ENCODE measurements at places on chromosomes 6 and 20.

GRCh38 chr6:160996131-160996601 lies 4.6 kb downstream of the MAP3K4 start:
- no peak for DNase-seq

DNA sequence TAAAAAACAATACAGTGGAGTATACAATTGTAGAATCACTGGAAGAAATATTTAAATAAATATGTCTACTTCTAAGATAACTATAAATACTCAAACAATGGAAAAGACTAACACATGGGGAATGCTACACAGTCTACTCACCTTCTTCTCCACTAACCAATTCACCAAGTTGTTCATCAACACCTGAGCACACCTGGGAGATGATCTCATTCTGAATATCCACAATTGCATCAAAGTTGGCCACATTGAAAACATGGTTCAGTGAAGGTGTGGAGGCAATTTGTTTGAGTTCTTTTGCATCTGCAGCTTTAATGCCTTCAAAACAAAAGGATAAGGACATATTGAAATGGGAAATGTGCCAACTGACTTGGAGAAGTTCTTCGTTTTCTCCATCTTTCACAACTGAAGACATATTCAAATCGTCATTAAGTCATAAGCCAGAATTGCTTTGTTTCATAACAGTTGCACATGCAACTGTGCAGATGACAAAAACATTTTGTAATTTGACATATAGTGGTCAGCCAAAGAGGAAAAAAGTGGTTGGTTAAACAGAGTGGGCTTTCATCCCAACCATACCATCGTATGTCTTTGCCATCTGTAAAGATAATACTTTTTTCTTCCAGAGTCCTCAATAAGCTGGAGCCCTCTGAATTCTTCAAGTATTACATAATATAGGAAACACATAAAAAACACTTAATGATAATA lies 17.5 kb downstream of the COL12A1 start:
- DNase-seq: no peak

- no peak for DNase-seq
Observed at GRCh38 chr6:113219783-113220182, 637.4 kb upstream of the MARCKS start.

DNA sequence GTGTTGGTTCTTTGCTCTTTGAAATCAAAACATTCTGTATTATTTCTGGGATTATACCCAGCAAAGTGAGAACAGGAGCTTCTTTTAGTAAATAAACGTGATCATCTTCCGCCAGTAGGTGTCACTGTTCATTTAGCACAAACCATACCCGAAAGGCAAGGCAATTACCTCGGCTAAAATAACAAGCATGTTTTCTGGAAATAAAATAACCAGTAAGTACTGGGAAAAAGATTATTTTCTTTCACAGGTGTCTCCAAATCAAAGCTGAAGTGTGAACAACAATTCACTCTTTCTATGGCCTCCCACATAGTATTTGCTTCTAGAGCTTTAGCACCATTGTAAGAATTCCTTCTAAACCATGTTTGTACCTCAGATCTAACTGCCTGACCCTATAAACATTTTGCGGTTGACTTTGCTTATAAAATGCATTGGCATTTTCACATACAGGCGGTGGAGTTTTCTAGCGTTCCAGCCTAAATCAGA lies 144.6 kb upstream of the AGPAT4 start:
- peak; percentile 3 for DNase-seq

DNA sequence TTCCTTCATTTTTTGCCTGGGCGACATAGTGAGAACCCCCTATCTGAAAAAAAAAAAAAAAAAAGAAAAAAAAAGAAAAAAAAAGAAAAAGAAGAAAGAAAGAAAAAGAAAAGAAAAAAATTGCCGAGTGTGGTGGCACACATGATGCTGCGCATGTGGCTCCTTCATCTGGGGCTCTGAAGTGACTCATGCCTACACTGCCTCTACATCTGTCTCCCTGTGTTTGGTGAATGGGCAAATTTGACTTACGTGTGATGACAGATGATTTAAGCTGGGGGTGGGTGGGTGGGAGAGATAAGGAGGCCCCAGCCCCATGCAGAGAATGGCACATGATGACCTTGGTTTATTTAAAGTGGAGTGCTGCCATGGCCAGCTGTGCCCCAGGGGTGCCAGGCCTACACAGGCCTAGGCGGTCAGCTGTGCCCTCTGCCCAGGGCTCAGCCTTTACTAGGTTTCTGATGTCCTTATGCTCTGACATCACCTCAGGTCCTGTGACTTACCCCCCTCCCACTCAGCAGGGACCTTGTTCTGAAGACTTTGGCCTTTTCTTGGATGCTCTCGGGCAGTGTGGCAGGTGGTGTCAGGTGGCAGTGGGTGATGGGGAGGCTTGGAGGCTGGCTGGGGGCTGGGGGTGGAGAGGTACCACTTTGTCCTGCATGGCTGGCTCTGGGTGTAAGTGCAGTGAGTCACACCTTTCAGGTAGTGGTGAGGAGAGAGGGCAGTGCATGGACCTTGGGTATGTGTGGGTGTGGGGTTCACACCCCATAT lies 41.1 kb downstream of the VEGFA start:
- no peak for DNase-seq

DNA sequence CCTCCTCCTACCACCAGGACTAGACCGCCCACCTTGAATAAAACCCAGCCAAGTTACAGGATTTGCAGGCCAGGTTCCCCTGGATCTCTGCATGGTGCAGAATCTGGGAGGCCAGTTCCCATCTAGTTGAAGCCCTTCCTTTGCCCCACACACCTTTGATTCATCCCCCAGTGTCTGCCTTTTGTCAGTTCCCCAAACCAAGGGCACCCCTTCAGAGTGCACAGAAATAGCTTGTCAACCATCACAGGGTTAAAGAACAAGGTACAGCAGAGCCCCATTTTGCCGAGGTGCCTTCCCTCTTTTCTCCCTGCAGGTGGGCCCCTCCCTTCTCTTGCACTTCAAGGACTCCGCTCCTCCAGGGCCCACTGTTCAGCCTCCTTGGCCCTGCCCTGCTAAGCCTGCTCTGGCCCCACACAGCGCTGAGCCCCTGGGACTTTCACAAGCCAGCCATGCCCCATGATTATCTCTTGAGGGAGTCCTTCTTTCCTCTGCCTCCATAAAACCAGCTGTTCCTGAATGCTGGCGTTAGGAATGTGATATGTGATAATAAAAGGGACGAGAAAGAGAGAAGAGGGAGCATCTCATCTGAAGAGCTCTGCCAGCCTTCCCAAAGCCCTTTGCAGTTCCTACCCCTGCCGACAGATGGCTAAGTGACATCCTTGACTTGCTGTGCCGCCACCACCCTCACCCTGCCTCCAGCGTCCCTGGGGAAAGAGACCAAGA lies 280.3 kb downstream of the CDC5L start:
- no peak for DNase-seq

GRCh38 chr6:154441995-154442310 lies 68.5 kb downstream of the CNKSR3 start:
- DNase-seq: no peak

DNA sequence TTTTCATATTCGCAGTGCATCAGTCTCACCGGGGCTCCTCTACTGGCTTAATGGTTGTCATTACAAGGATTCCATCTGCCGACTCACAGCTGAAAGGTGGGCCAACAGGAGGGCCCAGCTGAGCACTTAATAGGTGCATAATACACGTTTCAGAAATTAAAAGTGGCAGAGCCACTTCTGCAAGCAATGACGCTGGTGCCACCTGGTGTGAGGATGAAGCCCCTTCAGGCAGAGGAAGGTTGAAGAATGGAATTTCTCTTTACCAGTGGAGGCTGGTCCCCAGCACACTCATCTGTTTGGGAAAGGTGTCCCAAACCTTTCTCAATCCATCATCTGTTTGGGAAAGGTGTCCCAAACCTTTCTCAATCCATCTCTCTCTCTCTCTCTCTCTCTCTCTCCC lies 8.2 kb upstream of the STMND1 start:
- DNase-seq: no peak

DNA sequence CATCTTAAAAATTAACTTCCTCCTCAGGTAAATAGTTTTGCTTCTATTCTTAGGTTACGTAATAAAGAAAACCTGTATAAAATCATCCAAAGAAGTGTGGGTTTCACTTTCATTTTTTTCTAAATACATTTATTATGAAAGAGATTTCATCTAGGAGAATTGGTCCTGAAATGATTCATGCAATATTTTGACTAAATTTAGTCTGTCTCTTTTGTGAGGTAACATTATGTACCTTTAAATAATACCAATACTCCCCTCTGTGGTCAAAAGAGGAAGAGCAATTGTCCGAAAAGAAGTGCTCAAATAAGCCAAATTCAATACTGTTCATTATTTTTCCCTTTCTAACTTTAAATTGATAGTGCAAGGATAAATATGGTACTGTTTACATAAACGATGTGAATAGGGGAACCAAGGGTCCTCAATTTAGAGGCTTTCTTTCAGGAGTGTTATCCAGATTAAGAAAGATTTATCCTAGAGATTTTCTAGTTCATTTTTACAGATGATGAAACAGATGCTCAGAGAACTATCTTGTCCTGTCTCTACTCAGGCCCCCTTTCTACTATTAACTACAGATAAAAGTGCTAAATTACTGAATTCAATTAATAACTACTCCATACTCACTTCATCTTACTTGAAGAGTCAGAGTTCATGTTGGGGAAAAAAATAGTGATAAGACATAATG lies 26.2 kb downstream of the CYP39A1 start:
- DNase-seq: no peak

DNA sequence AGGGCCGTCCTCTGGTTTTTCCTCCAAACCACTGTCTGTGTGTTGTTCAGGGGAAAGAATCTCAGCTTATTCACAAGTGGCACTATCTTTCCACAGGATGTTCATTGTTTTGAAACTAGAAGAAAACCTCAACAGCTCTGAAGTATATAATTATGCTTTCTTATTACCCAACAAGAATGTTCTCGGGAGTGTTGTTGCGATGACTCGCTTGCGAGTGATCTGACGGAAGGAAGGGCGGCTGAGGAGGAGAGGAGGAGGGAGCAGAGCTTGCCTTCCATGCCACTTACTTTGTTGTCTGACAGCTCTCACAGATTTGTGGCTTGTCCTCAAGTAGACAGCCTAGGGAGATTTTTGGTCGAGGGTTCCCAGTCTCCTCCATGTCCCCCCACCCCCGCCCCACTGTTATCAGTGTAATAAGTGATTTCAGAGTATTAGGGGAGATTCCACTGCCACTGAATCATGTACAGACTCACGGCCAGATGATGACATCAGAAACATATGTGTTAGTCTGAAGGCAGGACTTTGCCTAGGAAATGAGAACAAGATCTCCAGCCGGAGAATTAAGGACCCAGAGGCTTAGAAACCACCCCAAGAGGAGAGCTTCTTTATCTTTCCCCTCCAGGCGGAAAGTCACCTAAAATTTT lies 80.7 kb upstream of the CCN6 start:
- DNase-seq: peak; percentile 34

GRCh38 chr6:140663094-140663493 lies 1288.6 kb upstream of the CITED2 start:
- DNase-seq: no peak

DNA sequence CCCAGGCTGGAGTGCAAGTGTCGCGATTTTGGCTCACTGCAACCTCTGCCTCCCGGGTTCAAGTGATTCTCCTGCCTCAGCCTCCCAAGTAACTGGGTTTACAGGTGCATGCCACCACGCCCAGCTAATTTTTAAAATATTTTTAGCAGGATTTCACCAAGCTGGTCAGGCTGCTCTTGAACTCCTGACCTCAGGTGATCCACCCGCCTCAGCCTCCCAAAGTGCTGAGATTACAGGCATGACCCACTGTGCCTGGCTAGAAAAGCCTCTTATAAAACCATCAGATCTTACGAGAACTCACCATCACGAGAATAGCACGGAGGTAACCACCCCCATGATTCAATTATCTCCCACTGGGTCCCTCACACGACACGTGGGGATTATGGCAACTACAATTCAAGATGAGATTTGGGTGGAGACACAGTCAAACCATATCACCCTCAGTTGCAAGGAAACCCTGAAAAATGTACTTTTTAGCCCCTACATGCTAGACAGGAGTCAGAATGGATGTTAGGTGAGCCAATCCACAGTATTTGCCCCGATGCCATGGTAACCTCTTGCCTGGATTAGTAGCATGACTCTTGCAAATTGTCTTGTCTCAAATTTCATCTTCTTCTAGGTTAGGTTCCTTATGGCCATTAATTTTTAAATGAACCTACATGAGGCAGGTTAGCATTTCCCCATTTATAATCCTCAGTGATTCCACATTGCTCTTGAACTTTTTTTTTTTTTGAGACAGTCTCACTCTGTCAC lies 17.1 kb upstream of the SASH1 start:
- no peak for DNase-seq

GRCh38 chr6:143742070-143742954 lies 64.5 kb downstream of the PHACTR2 start:
- DNase-seq: no peak

GRCh38 chr6:40417031-40417430 lies 170.1 kb downstream of the LRFN2 start:
- DNase-seq: no peak

GRCh38 chr6:111628142-111628850 lies 22.6 kb upstream of the TRAF3IP2 start:
- DNase-seq: no peak

- DNase-seq: no peak
Observed at GRCh38 chr20:40651151-40651550, 37.9 kb downstream of the MAFB start.
